ENCODE measurements at places on chromosomes 5 and 9. TPM values are rescaled to one million over a fixed set of nuclear protein-coding genes. Genes with fewer than 3 reads are reported as not detected.

Gene AK1
- 48.1 TPM for total RNA-seq

Gene CDC25C
- total RNA-seq, result 17.6 TPM

Gene ROR2
- 3.1 TPM for total RNA-seq

Gene C9orf43
- total RNA-seq, result 0.22 TPM

Gene STKLD1
- not detected for total RNA-seq

Gene CD274
- 16.1 TPM for total RNA-seq

Gene NMUR2
- not detected for total RNA-seq

Gene TOR4A
- 56.1 TPM for total RNA-seq

GRCh38 chr9:125106285-125106893 lies 36.9 kb downstream of the SCAI start:
- no peak for DNase-seq

DNA sequence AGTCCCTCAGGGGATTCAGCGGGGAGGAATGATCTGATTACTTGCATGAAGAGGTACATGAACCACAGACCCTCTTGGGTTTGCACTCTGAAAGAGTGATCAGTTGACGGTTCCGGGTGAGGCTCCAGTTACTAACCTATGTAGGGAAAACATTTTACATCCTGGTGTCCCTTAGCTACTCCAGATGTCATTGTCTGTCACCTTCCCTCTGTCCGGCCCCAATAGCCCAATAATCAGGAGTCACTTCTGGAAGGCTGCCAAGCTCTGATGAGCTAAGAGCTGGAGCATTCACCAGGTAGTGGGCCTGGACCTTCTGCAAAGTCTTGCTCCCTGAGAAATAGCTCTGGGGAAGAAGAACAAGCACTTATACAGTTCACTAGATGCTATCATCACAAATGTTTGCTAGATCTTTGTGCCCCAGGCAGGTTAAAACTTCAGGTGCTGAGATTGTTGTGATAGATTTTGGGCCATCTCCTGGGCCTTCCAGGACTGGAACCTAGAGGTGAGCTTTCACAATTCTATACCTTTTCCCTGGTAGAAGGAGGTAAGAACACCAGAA lies 64.5 kb downstream of the ENTREP1 start:
- no peak for DNase-seq

GRCh38 chr5:158875272-158875679 lies 224.4 kb downstream of the EBF1 start:
- DNase-seq, result no peak

DNA sequence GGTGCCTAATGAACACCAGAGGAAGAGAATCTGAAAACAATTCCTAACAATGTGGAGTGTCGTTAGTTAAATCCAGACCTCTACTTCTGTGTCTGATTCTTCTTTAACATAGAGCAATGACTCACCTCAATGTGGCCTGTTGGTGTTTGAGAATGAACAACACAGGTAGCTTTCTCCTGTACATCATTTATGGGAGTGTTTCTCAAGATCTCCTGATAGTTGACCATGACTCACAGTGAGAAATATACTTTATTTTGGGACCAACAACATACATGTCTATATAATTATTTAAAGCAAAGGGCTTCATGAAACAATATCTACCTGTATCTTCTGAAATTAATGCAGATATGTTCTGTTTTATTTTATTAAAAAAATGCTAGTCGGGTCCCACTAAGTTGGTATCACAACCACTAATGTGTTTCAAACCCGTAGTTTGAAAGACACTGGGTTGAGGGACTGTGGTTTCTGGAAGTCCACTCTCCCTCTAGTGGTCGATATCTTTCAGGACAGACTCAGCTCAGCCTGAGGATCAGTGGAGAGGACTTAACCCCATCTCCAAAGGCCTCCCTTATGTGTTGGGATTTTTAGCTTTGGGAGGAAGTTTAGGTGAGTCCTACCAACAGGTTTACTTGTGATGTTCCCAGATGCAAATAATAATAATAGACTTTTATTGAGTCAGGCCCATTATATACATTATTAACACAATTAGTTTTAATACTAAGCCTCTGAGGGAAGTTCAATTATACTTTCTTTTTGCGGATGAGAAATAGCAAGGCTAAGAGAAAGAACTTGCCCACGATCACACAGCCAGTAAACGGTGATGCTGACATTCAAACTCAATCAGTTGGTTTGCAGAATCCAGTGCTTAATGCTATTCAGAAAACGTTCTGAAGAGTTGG lies 70.0 kb upstream of the KLF9 start:
- DNase-seq, result no peak

DNA sequence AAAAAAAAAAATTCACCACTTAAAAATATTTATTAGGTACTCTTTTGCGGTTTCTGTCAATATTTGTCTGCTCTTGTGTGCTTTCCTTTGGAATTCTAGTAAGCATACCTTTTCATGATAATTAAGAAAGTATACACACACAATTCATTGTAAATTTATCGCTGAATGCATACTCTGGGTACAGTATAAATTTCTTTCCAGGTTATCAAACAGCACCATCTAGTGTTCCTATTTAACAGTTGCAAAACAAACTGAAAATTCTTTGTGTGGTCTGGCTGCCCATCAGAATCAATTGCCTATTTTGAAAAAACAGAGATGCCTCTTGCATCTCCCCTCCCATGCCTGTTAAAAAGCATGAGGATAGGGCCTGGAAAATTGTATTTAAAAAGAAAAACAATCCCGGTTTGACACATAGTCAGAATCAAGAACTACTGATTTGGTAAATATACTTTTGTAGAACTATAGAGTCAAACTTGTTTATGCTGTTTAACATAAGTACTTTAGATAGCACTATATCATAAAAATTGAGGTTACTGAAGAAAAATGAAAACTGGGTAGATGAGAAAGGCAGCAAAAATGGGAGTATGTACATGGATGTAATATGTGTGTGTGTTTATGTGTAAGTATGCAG lies 16.2 kb downstream of the PGGT1B start:
- DNase-seq, result no peak

- DNase-seq, result no peak
These were observed 3.4 kb downstream of the NOTCH1 start for GRCh38 chr9:136542241-136543040.

GRCh38 chr5:116864838-116865190 lies 290.2 kb upstream of the SEMA6A start:
- no peak for DNase-seq

- no peak for DNase-seq
These were observed 174.9 kb upstream of the PUM3 start for GRCh38 chr9:3018691-3019230.

DNA sequence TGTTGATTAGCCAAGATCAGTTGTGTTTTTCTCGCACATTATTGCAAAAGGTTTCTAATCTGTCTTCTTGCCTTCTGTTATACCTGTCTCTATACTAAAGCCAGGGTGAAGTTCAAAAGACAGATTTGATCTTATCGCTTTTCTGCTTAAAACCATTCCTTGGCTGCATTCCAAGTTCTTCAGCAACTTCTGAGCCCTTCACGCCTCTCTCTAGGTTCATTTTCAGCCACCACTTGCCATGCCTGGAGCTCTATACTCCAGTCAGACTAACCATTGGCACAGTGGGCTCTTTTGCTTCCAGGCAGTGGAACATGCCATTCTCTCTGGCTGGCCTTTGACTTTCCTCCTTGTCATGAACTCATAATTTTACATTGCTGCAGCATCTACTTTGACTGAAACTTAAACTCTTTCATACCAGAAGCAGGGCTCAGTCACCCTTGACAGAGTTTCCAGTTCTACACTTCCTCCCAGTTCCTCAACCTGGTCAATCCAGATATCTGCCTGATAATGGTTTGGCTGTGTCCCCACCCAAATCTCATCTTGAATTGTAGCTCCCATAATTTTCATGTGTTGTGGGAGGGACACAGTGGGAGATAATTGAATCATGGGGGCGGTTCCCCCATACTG lies 114.4 kb downstream of the SLC12A2 start:
- DNase-seq, result no peak

DNA sequence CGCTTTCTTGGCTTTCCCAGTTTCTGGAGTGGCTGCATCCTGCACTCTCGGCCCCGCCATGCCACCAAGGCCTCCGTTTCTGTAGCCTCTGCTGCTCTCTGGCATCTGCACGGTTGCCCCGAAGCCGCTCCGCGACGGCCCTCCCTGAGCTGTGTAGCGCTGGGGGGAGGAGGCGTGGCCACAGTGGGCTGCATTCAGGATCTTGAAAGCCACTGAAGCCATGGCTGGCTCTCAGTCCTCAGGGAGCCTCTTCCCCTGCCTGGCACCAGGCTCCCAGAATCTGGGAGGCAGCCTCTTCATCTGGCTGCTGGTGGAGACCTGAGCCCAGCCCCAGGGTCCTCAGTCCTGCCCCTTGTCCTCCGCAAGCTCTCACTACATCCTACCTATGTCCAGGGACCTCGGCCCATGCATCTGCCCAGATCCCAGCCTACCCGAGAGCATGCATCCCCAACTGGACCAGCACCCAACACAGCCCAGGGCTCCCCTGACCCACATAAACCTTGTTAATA lies 25.1 kb downstream of the PAEP start:
- no peak for DNase-seq

DNA sequence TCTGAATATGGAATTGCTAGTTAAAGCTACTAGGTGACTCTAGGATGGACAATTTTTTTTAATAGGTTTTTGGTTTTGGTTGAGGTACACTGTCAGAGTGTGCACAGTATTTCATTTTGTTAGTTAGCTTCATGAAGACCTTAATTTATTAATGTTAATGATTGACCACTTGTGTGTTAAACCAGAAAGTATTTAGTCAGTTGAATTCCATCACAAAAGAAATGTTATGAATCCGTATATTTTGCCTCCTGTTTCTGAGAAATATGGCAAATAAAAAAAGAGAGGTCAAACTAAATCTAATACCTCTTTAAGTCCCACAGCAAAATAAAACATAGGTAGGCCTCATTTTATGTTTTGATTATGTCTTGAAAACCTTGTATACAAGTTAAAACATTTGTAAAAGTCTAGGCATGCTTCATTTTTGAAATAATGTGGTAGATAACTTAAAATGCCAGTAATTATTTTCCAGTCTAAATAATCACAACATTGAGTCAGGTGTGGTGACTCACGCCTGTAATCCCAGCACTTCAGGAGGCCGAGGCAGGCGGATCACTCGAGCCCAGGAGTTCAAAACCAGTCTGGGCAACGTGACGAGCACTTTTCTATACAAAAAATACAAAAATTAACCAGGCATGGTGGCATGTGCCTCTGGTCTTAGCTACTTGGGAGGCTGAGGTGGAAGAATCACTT lies 50.8 kb downstream of the ITGA1 start:
- peak; percentile 52 for DNase-seq

- peak; percentile 64 for DNase-seq
These were observed 14.3 kb upstream of the TEK start for GRCh38 chr9:27094640-27095298.
